Activated CD4-positive, alpha-beta T cell treated with anti-CD3 and anti-CD28 coated beads for 24 hours (primary cell): ENCODE measurements at places on chromosomes 13 and 19.

DNA sequence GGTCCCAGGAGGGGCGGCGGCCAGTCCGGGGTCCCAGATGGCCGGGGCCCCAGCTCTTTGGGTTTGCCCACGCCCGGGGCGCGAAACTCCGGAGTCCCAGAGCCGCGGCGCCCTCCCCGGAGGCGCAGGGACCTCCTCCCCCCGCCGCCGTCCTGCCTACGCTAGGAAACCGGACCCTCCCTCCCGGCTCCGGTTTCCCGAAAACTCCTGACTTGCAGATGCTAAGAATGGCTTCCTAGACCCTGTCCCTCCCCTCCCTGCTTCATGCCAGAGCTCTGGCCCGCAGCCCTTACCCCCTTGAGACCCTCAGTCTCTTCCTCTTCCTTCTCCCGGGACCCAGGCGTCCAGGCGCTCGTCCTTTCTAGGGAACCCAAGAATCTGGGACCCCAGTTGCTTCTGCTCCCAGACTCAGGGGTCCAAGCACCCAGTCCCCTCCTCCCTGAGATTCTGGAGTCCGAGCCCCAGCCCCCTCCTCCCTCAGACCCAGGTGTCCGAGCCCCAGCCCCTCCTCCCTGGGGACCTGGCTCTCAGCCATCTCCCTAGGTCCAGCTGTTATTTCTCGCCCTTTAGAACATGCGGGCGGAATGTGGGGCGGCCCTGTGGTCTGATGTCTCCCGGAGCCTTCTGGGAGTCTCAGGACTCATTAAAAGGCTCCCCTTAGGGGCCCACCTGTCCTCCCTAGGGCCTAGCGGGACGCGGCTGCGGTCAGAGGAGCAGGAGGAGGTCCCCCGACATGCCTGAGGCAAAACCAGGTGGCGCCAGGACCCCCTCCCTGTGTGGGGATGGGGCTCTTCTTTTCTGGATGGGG is at the start of gene MYBPC2:
MYBPC2 (plus strand) TSS at position 672 of the 808 bp plus-strand sequence; CDS start at position 734, 62 bp downstream.
- no peak for DNase-seq

DNA sequence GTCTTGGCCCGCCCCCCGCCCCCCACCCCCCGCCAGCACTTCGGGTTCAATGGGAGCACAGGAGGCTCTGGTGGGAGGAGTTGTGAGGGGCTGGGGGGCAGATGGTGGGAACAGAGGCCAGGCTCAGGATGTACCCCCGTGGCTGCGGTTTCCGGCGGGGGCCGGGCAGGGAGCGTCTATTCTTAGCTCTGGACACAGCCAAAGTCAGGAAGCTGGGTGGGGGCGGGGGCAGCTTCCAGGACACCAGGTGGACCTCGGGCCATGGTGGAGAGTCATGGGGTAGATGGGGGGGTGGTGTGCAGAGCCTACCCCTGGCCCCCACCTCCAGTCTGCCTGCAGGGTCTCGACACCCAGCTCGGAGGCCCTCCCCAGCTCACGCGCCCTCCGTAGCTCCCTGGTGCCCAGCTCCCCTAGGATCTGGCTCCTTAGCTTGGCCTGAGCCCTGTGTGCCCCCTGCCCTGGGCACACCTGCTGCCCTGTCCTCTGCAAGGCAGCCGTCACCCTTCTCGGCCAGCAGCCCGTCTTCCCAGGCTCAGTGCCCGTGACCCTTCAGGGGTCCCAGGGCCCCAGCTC is 2.2 kb upstream of the TBXA2R start:
- DNase-seq: no peak

DNA sequence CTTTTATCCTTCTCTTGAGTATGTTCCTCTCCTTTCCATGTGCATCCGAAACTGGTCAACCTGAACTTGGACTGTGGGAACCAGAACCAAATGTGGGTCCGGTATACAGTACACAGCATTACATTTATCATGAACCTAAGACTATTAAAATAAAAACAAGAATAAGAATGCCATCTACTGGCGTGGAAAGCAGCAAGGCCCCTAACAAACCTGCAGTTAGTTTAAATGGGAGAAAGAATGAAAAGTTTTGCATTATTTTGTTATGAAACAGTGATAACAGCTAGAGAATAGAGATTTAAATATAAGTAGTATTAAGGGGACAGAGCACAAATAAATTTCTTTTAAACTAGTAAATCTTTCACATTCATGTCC is 159.5 kb downstream of the RBM26 start:
- DNase-seq: no peak

GRCh38 chr13:85828094-85828684 is 29.0 kb upstream of the SLITRK6 start:
- no peak for DNase-seq

GRCh38 chr19:39516270-39516669 is 1.3 kb downstream of the SELENOV start:
- DNase-seq: no peak

- DNase-seq: no peak
Observed at GRCh38 chr13:49029570-49029969, 53.9 kb downstream of the FNDC3A start.
